ENCODE measurements at places on chromosomes 2 and 18.

- peak; percentile 66 for DNase-seq
Observed at GRCh38 chr2:26330114-26330549, 15.8 kb upstream of the SELENOI start.

DNA sequence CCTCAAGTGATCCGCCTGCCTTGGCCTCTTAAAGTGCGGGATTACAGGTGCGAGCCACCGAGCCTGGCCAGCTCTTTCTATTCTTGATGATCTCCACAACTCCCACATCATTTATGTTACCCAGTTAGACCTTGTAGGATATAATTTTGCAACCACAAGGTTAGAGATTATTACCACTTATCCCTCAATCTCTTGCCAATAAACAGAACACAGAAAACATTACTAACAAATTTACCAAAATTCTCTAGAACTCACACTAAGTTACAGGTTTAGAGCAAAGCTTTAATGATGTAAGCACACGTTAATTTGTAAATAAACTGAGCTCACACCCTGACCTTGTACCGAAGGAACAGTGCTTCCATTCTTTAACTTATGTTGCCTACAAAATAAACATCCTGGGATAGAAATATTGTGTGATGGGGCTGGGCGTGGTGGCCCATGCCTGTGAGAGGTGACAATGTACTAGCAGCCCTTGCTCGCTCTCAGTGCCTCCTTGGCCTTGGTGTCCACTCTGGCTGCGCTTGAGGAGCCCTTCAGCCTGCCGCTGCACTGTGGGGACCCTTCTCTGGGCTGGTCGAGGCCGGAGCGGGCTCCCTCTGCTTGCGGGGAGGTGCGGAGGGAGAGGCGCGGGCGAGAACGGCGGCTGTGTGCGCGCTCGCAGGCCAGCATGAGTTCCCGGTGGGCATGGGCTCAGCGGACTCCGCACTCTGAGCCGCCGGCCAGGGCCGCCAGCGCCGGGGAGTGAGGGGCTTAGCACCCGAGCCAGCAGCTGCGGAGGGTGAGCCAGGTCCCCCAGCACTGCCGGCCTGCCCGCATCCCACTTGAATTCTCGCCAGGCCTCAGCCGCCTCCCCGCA lies 42.1 kb upstream of the ITSN2 start:
- no peak for DNase-seq

GRCh38 chr2:96625571-96626552 lies 12.2 kb downstream of the KANSL3 start:
- DNase-seq = no peak

- DNase-seq = no peak
Observed at GRCh38 chr18:73163236-73163635, 295.4 kb upstream of the NETO1 start.

DNA sequence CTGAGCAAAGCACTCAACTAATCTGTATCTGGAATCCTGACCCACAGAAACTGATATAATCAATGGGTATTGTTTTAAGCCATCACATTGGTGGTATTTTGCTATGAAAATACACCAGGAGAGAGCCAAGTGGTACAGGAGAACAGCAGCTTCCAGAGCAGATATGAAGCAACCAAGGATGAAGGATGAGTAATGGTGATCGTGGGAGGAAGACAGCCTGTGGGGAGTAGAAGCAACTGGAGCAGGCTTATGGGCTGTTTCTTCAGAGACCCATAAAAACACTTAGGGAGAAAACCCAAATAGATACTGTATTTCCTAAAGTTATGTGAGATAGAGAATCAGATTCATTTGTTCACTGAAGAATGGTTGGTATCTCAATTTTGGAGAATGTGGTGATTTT lies 330.8 kb downstream of the NUP35 start:
- DNase-seq = no peak

DNA sequence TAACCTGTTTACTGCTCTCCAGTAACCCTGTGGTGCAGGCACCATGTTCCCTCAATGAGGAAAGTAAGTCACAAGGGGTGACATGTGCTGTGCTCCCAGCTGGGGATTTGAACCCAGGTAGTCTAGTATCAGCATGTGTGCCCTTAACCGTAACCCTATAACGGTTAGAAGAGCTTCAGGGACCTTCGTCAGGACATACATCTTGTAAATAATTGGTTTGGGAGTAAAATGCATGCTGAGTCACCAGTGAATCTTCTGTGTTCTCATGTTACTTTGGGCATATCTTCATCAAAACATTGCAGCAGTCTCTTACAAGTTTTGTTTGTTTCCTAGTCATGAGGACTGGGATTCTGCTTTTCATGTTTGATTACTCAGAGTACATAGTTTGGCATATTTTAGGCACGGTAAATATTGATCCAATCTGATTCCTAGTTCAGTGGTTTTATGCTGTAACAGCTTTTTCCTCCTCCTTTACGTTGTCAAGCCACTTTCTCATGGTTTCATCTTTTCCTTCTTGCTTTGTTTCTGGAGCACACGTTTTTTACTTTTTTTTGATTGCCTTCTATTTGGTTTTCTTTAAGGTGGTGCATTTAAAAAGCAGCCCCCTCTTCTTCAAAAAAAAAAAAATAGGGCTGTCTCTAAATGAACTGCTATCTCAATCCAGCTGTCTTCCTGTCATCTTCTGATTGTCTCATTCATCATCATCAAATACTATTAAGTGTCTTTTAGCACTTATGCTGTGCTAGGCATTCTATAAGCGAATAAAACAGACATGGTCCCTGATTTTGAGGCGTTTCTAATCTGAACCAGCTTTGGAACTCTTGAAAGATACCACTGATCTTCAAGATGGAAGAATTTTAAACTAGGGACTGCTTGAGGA lies 50.4 kb downstream of the CLIP4 start:
- no peak for DNase-seq

GRCh38 chr2:110679337-110679707 lies 1.5 kb upstream of the BUB1 start:
- no peak for DNase-seq

DNA sequence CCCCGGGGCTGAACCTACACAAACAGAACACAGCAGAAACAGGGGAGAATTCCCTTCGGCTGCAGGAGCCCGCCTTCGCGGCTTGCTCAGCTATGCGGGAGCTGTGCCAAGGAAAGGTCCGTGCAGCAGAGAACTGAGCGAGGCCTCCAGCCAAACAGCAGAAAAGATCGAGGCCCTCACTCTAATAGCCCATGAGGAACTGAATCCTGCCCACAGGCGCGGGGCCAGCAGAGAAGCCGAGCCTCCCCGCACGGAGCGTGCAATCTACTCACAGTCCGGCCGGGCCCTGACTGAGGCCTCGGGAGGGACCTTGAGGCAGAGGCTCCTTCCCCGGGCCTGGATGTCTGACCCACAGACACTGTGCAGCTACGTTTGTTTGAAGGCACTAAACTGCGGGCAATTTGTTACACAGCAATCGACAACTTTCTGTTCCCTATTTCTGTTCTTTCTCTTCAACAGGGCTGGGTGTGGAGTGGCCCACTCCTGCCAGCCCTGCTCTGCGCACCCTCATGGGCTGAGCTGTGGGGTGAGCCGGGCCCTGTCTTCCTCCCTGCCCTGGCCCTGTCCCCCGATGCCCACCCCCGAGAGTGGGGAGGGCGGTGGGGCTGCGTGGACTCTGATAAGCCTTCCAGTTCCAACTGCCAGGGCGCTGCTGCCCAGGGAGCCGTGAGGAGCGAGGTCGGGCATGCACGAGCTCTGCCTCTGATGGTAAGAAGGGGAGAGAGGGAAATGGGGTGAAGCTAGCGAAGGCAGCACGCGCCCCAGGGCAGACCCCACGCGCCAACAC lies 13.7 kb downstream of the HES6 start:
- DNase-seq = no peak

DNA sequence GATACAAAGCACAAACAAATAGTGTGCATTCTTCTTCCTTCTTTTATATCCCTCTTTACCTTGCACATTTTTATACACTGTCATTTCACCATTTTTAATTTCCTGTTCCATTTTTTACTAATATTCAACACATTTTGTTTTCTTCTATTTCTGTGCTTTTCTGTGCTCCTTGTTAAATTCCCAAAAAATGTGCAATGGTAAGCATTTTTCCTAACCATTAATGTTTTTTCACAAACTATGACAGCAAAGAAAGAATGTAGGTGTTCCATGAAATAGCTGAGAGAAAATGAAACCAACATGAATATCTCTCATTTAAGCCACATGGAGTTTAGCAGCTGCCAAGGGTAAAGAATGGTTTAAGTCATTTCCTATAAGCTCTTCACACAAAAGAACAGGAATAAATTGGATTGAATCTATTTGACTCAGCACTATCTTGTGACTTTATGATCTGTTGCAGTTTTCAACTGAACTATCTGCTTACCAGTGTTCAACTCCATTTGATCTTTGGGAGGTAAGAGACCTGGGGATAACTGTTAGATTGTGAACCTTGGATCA lies 145.7 kb upstream of the CDH19 start:
- no peak for DNase-seq

GRCh38 chr2:38386377-38386776 lies 9.3 kb upstream of the ATL2 start:
- DNase-seq = no peak

DNA sequence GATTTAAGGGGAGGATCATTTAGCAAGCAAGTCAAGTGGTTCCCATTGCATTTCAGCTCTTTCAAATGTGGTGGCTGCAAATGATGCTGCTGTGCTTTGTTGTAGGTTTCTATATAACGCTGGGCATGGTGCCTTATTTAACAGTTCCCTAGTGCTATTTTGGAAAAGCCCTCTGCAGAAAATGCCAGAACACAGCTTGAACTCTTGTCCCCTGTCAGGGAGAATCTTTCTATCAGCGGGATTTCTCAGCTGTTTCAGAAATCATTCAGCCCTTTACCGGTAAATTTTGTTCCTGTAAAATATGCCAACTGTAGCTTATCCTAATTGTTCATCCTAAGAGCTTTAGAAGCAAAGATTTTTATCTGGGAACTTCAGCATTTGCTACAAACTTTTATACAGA lies 77.8 kb upstream of the DTNA start:
- no peak for DNase-seq

DNA sequence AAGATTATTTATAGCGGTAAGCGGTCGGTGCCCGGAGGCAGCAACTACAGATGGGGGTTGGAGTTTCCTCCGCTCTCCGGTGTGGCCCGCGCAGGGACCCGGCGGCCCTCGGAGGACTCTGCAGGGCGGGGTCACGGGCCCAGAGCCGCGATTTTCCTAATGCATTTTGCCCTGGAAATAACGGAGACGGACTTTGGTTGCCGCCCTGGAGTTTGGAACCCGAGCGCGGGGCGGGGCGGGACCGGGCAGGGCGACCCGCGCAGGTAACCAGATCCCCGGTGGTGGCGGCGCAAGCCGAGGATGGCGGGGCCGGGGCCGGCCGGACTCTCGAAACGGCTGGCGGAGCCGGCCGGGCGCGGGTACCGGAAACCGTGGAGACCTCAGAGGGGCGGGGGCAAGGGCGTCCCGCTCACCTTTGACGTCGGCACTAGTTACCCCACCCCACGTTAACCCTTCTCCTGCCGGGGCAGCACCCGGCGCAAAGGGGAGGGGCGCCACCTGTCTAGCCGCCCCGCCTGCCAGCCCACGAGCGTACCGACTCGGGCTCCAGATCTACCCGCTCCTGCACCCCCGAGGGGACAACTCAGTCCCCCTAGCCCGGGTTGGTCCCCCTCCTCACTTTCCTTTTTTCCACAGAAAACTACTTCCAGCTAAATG lies 2.9 kb downstream of the CYP26B1 start:
- peak; percentile 19 for DNase-seq

GRCh38 chr2:100470898-100471514 lies 724 bp downstream of the NMS start:
- DNase-seq = no peak

DNA sequence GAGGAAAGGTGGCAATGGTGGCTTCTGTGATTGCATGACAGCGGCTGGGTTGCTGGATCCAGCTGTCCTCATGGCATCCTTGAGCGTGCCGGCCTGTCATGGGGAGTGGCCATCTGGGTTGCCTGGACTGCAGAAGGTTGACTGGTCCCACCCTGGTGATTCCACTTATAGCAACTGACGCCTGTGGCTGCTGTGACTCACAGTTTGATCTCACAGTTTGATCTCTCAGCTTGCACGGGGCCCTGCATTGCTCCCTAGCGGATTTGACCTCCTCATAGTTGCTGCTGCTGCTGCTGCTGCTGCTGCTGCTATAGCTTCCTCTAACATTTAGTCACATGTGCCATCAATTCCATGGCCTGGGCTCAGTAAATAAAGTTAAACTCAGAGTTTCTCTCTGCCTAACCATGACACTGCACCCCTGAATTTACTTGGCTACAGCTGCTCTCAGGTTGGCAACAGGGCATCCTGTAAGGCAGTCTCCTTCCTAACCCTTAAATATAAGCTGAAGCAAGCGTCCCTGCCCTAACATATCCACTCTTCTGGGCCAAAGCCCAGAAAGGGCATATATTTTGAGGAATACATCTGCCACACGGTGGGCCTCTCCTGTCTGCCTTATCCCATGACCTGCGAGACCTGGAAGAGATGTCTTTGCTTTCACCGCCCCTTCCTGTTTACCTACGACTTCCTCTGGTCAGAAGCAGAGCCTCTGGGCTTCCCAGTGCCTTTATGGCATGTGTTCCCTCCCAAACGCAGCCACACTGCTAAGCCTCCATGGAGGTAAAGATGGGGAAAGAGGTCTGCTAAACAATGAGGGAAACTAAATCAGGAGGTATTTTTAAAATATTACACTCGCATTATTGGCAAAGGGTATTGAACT lies 37.8 kb upstream of the CCDC150 start:
- no peak for DNase-seq

- DNase-seq = no peak
Observed at GRCh38 chr2:220787251-220787650, 784.9 kb downstream of the EPHA4 start.

- no peak for DNase-seq
Observed at GRCh38 chr18:354003-354402, 86.2 kb upstream of the THOC1 start.

DNA sequence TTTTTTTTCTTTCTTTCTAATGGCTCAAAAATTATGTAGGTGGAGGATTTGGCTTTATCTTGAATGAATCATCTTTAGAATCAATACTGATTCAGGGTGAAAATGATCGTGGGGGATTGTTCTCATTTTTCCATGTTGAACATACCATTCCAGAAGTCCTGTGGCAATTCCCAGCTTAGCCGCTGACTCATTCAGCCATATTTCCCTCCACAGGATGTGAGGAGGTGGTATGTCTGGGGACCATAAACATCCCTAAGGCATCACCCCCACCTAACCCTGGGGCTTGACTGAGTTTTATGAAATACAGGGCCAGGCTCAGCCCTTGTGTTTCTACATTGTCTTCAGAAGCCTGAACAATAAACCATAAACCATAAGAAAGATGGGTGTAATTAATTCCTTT lies 92.7 kb upstream of the FN1 start:
- no peak for DNase-seq

DNA sequence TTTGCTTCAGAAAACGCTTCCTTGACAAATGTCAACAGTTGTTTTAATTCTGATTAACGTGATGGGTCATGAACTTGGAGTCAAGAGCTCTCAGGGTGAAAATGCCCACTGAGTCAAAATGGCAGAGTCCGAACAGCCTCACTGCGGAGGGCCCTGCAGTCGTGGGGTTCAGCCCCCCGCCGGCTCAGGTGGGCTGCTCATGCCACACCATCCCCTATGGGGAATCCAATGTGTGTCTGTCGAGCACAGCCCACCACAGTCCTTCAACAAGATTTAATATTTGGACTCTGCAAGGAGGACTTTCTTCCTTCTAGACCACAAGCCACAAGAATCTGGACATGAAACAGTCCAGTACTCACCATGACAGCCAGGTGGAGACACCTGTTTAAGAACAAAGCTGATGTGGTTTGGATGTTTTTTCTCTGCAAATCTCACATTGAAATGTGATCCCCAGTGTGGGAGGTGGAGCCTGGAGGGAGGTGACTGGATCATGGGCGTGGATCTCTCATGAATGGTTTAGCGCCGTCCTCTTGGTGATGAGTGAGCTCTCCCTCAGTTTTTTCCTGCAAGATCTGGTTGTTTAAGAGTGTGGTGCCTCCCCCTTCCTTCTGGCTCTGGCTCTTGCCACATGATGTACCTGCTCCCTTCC lies 201.0 kb downstream of the NDUFA10 start:
- DNase-seq = no peak

Measured in NCI-H748 treated with DMSO at 0.1 percent for 48 hours (cell line).